Lower lobe of right lung (tissue), 2 donors: ENCODE measurements at places on chromosomes 1 and 21. TPM values are rescaled to one million over a fixed set of nuclear protein-coding genes. Genes with fewer than 3 reads are reported as not detected.

The HSD3B2 gene
- total RNA-seq, result not detected

GRCh38 chr1:228423404-228424053 lies 6.9 kb upstream of the TRIM17 start:
- no peak for DNase-seq

The TNFRSF8 gene
- 2.7 TPM for total RNA-seq

DNA sequence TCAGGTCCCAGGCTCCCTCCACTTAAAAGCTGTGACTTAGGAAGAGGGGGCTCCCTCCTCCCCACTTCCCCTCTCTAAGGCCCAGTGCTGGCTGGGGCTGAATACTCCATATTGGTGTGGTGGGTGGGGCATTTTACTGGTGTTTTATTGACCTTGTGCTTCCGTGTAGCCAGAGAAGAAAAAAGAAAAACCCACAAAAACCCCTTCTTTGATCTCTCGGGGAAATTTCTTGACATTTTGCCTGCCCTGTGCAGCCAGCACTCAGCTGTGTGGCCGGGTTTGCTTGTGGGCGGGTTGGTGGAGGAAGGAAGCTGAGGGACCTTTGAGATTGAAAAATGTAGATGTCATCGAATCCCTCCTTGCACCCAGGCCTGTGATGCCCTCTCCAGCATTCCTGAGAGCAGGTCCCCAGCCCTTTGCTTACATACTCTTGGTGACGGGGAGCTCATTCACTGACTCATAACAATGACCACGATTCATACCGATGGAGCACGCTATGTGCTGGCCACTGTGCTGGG lies 24.8 kb downstream of the TNFRSF8 start:
- peak; percentile 20 for DNase-seq

The PROX1 gene
- total RNA-seq, result 11.7 TPM

The RHBDL2 gene
- total RNA-seq, result 0.32 TPM

The CAPN2 gene
- total RNA-seq, result 253 TPM

- no peak for DNase-seq
These were observed 18.8 kb downstream of the ADGRB2 start for GRCh38 chr1:31745096-31745945.

DNA sequence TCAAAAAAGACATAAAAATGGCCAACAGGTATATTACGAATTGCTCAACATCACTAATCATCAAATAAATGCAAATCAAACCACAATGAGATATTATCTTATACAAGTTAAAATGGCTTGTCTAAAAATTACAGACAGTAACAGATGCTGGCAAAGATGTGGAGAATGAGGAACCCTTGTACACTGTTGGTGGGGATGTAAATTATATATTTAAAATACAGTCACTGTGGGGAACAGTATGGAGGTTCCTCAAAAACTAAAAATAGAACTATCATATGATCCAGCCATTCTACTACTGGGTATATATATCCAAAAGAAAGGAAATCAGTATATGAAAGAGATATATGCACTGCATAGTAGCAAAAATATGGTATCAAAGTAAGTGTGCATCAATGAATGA lies 1037.2 kb upstream of the B3GALT2 start:
- DNase-seq, result no peak

The AK5 gene
- total RNA-seq, result 1.0 TPM

GRCh38 chr1:229859026-229859425 lies 208.0 kb upstream of the GALNT2 start:
- no peak for DNase-seq

The ATAD3A gene
- 14.1 TPM for total RNA-seq

The DIP2A gene
- total RNA-seq, result 41.0 TPM

DNA sequence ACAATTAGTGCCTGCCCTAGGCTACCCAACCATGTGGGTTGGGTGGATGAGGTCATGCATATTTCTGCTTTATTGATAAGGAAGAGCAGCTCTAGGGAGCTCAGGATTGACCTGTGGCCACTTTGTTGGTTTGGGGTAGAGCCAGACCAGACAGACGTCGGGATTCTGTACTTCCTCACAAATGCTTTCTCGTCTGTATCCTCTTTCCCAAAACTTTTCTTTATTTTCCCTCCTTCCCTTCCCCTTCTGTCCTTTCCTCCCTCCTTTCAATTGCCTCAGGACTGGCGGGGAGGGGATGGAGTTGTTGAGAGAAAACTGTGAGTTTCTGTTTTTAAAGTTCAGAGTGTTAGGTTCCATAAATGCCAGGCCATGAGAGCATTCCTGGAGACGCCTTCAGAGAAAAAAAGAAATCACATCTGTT lies 68.0 kb downstream of the UCK2 start:
- DNase-seq, result no peak

GRCh38 chr1:228541725-228542124 lies 54.5 kb downstream of the RNF187 start:
- no peak for DNase-seq

DNA sequence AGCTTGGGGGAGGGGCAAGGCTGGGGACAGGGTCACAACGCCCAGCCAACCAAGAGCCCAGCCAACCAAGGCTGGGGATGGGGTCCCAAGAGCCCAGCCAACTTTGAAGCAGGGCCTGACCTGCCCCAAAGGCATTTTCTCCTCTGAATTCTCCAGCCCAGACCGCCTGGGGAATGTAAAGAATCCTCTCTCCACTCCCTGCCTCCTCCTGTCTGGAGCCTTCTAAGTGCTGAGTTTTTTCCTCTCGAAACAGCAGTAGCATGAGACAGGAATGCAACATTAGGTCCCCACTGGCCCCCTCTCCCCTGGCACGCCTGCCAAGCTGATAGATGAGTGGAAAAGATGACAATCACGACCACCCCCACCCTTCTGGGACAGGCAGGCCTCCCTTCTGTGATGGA lies 17.0 kb downstream of the C1orf198 start:
- DNase-seq, result no peak

GRCh38 chr1:29259802-29260441 lies 23.6 kb downstream of the PTPRU start:
- DNase-seq, result peak; percentile 70

DNA sequence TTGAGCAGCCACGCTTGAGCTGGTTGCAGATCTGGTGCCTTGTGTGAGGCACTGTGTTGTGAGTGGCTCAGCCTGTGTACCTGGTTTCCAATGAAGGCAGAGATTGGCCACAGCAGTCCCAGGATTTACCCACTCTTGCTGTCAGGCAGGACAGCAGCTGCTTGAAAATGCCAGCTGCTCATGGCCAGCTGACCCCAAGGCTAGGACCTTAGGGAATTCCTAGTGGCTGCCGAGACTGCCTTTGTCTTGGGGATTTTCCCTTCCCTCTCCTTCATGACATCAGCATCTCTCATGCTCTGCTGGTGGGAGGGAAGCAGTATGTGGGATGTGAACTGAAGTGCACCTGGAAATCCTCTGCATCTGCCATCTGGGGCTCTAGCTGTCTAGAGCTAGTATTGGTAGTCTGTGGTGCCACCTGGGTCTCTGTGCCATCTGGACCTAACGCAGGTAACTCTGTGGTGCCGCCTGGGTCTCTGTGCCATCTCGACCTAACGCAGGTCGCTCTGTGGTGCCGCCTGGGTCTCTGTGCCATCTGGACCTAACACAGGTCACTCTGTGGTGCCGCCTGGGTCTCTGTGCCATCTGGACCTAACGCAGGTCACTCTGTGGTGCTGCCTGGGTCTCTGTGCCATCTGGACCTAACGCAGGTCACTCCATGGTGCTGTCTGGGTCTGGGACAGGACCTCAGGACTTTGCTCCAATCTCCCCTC lies 3.8 kb upstream of the LRRC47 start:
- DNase-seq, result peak; percentile 23
